Activated T-helper 1 cell treated with Interleukin-2 at 50 U/mL for 16 hours (primary cell): ENCODE measurements at places on chromosomes 4 and X.

GRCh38 chr4:98482847-98483806 lies 175.3 kb downstream of the TSPAN5 start:
- no peak for DNase-seq

DNA sequence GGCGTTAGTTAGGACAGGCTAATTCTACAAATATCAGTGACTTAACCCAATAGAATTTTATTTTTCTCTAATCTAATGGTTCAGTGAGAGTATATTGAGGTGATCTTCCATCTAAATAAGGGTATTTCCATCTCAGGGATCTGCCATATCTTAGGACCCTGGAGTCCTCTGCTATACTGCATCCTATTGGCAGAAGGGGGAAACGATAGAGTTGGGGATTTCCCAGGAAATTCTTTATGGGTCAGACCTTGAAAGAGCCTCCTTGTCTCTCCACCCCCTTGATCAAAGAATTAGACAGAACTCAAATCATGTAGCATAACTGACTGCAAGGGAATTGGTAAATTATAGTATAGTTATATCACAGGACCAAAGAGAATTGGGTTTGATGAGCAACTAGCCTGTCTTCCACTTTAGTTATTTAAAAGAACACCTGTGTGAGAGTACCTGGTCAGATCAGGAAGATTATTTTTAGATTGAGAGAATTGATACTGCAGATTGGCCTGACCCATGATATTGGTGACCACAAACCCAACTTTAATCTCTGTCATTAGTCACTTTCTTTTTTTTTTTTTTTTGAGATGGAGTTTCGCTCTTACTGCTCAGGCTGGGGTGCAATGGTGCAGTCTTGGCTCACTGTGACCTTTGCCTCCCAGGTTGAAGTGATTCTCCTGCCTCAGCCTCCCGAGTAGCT lies 25.6 kb downstream of the SMARCA5 start:
- DNase-seq = no peak

GRCh38 chr4:107863850-107864371 lies 39.2 kb downstream of the SGMS2 start:
- DNase-seq = no peak

GRCh38 chr4:154082760-154083535 lies 294.1 kb upstream of the SFRP2 start:
- DNase-seq = no peak

GRCh38 chrX:8730812-8731558 lies 952 bp downstream of the ANOS1 start:
- no peak for DNase-seq
